ENCODE measurements at places on chromosomes 5 and 9.
A peak's percentile ranks its signal among the peaks of the same experiment; 100 is the strongest.

DNA sequence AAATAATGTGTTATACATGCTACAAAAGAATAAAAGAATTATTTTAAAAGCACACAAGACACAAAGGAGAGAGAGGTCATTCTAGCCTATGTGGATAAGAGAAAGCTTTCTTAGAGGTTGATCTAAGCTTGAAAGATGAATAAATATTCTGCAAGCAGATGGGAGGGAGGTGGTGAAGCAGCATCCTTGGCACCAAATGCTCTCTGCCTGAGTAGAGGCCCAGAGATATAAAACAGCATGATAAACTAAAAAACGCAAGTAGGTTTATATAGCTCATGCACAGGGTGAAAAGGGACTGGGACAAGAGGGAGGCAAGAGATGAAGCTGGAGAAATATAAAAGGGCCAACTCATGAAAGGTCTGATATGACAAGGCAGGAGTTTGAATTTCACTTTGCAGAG, 283.2 kb upstream of the POU5F2 start:
- no peaks in the 10 kb centered on the region for H3K27me3 ChIP-seq
- peaks cover 6% of the 10 kb centered on the region for H3K4me1 ChIP-seq
- no peak overlapping the region for H3K27ac ChIP-seq
- DNase-seq = no peak
- H3K4me3 ChIP-seq = no peak overlapping the region

DNA sequence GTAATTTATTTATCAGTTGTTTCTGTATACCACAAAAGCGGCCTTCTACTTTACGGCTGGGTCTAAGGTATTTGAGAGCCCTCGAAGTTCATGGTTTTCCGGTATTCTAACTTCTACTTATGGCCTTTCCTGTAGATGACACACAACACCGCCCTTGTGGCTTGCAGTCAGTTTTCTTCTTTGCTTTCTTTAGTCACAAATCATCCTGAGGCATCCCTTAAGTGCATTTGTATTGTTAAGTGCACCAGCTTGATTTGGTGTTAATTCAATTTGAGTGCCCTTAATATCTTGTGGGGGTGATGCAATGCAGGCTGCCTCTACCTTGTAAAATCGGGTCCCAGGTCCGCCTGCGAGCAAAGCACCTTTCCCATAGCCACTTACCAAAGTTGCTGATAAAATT, 511.9 kb downstream of the CCDC171 start:
- DNase-seq = no peak
- no peaks in the 10 kb centered on the region for H3K36me3 ChIP-seq
- no peaks in the 10 kb centered on the region for H3K4me1 ChIP-seq
- H3K4me3 ChIP-seq = no peak overlapping the region
- no peaks in the 10 kb centered on the region for H3K27me3 ChIP-seq
- no peak overlapping the region for H3K27ac ChIP-seq

GRCh38 chr5:174732036-174733020, 7.9 kb downstream of the MSX2 start:
- H3K4me3 ChIP-seq = no peak overlapping the region
- H3K4me1 ChIP-seq = no peaks in the 10 kb centered on the region
- H3K27me3 ChIP-seq = peaks cover 90% of the 10 kb centered on the region
- no peaks in the 10 kb centered on the region for H3K36me3 ChIP-seq
- no peak overlapping the region for H3K27ac ChIP-seq
- DNase-seq = no peak

- no peaks in the 10 kb centered on the region for H3K36me3 ChIP-seq
- H3K27me3 ChIP-seq = no peaks in the 10 kb centered on the region
- no peak overlapping the region for H3K27ac ChIP-seq
Measured at GRCh38 chr5:101917166-101917565, 378.9 kb downstream of the SLCO4C1 start.

DNA sequence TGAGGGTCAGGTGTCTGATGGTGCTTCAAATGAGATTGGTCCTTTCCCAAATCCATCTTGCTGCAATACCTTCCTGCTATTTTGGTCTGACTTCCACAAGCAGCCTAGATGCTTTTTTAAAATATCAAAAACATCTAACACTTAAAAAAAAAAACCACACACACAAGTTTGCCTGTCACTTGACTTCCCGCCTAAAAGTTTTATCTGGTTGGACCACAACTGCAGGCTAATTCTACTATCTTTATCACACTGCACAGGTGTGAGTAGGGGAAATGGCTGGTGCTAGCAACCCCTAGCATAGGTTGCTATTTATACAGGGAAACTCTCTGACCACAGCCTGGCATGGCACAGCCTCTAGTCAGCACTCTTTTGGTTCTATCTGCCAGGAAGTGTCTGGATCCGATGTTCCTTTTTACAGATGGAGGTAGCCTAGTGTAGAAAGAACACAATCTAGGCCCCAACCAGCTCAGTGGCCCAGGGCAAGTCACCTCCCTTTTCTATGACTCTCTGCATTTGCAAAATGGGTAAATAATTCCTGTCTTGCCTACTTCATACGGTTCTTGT, at the start of gene HEMGN:
Gene HEMGN, minus strand, starts transcription at position 92 of the 564 bp plus-strand sequence. Its CDS starts 36 bp downstream, at position 56.
- DNase-seq = no peak
- H3K27me3 ChIP-seq = no peaks in the 10 kb centered on the region
- no peaks in the 10 kb centered on the region for H3K36me3 ChIP-seq
- peaks cover 15% of the 10 kb centered on the region for H3K4me1 ChIP-seq
- peak within 1 kb of the TSS; percentile 40 for H3K4me3 ChIP-seq
- H3K27ac ChIP-seq = peak within 1 kb of the TSS; percentile 86

DNA sequence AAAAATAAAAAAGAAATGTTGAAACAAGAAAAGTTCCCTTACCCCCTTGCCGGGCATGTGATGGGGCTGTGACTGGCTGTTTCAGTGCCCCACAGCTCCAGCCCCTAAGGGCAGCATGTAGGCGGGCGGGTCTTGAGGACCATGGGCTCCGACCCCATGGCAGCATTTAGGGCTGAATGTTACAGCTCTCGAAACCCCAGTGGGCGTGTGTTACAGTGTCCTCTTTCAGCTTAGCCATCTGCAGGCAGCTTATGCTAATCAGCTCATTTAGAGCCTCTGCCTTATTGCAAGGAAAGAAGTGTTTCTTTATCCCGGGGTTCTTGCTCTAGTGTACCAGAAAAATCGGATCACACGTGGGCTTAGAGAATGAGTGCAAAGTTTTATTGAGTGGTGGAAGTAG, 497.4 kb upstream of the CYLC2 start:
- no peak for DNase-seq
- H3K36me3 ChIP-seq = no peaks in the 10 kb centered on the region
- H3K27me3 ChIP-seq = no peaks in the 10 kb centered on the region
- no peaks in the 10 kb centered on the region for H3K4me1 ChIP-seq
- H3K27ac ChIP-seq = no peak overlapping the region

DNA sequence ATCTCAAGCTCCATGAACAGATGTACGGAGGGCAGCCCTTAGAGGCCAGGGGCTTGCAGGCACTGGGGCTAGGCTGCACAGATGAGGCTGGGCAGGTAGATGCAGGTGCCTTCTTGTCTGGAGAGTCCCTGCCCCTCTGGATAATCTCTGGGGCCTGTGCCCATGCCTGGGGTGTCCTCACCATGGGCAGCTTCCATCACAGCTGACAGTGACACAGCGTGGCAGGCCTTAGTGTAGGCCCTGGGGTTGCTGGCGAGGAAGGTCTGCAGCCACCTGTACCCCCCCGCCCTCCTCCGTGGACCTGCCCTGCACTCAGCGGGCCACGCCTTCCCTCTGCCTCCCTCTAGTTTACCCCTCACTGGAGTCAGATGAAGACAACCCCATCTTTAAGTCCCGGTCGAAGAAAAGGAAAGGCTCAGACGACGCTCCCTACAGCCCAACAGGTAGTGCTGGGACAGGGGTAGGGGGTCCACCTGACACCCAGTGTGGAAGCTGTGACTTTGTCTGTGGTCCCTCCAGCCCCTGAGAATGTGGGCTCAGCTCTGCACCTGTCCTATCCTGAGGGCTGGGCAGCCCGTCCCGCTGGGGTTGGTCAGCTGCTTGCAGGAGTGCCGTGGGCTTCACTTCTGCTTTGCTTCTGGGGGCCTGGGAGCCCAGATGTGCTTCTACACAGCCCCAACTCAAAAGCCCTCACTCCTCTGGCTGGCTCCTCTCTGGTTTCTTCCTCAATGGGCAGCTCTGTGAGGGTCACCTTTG, 98.4 kb downstream of the PHF2 start:
- no peak overlapping the region for H3K4me3 ChIP-seq
- no peak for DNase-seq
- peaks cover 13% of the 10 kb centered on the region for H3K36me3 ChIP-seq
- H3K4me1 ChIP-seq = no peaks in the 10 kb centered on the region
- no peaks in the 10 kb centered on the region for H3K27me3 ChIP-seq

DNA sequence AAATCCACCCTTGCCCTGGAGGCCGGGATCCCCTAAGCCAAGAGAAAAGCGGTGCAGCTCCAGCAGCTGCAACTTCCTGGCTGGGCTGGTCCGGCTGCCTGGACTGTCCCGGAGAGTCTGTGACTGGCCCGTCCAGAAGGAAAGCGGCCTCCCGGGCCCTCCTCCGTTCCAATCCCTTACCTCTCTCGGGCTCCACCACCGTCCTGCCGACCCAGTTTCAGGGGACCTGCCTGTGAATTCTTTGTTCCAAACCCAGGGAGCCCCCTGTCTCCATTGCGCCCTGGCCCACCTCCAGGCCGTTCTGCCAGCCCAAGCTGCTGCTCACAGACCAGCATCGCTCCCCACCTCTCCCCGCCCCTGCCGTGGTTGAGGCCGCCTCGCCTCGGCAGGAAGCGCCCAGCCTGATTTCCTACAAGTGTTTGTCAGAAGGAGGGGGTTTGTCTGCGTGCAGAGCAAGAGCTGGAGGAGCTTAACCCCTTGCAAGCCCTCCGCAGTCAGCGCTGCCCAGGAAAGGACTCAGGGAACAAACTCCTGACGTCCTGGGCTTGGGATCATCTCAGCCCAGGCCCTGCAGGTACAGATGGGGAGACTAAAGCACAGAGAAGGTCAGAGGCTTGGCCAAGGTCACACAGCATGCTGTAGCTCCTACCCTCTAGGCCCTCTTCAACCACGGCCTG, at the start of gene AKNA:
Gene AKNA, minus strand, starts transcription at position 303 of the 677 bp plus-strand sequence. CDS start 6,649 bp downstream, outside the sequence.
- H3K36me3 ChIP-seq = peaks cover 71% of the 10 kb centered on the region
- DNase-seq = peak; percentile 84
- H3K4me1 ChIP-seq = peaks cover 92% of the 10 kb centered on the region
- peak within 1 kb of the TSS; percentile 92 for H3K4me3 ChIP-seq
- no peaks in the 10 kb centered on the region for H3K27me3 ChIP-seq
- H3K27ac ChIP-seq = peak within 1 kb of the TSS; percentile 96

- no peaks in the 10 kb centered on the region for H3K4me1 ChIP-seq
- H3K27me3 ChIP-seq = peaks cover 42% of the 10 kb centered on the region
- no peak overlapping the region for H3K4me3 ChIP-seq
- no peak for DNase-seq
- H3K27ac ChIP-seq = no peak overlapping the region
Measured at GRCh38 chr9:96067004-96067403, 191.5 kb downstream of the ERCC6L2 start.

GRCh38 chr5:124055751-124056150, 543.8 kb downstream of the CSNK1G3 start:
- no peak for DNase-seq
- no peaks in the 10 kb centered on the region for H3K36me3 ChIP-seq
- no peak overlapping the region for H3K27ac ChIP-seq
- no peaks in the 10 kb centered on the region for H3K27me3 ChIP-seq

DNA sequence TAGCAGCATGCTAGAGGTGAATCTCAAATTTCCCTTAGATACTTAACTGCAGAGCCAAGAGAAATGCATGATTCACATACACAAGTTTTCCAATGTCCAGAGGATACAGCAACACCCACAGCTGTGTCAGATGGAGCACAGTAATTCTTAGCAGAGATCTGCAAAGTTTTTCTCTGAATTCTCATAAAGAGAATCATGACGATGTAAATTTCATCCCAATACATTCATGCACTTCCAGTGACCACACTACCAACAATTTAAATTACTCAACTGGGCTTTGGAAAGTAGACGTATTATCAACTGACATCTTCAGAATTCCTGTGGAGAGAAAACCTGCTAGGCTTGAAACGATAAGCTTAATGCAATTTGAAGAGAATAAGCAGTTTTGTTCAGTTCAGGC, 378.8 kb upstream of the TLE4 start:
- H3K4me1 ChIP-seq = no peaks in the 10 kb centered on the region
- no peaks in the 10 kb centered on the region for H3K36me3 ChIP-seq
- no peak overlapping the region for H3K27ac ChIP-seq
- no peak overlapping the region for H3K4me3 ChIP-seq
- no peak for DNase-seq
- H3K27me3 ChIP-seq = no peaks in the 10 kb centered on the region

DNA sequence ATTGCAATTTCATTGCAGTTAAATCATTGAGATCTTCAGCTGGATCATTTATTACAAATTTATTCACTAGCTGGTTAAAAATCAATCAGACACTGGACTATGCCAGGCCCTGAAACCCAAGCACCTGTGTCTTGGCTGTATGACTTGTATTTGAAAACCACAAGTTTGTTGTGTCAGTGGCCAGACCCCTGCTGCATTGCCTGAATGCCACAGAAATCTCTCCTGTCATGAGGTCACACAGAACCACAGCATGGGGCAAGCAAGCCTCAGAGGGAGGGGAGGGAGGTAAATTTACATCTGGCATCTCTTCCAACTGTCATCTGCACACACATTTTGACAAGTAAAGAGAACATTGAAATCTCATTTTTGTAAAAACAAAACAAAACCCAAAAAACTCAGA, 90.0 kb downstream of the ARRDC3 start:
- peaks cover 4% of the 10 kb centered on the region for H3K4me1 ChIP-seq
- H3K27ac ChIP-seq = no peak overlapping the region
- no peak overlapping the region for H3K4me3 ChIP-seq
- H3K27me3 ChIP-seq = no peaks in the 10 kb centered on the region
- peaks cover 1% of the 10 kb centered on the region for H3K36me3 ChIP-seq

DNA sequence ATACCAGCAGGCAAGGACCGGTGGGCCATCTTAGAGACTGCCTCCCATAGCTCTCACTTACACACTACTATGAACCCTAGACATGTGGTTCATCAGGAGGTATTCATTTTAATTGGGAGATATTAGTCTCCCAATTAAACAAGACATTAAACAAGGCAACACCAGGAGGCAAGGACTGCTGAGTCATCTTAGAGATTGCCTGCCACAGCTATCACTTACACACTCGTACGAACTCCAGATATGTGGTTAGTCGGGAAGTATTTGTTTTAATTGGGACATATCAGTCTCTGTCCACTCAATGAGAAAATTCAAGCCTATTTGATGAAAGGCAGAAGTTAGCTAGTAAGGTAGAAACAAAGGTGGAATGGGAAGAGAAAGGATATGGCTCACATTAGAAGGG, 343.9 kb downstream of the NFIB start:
- no peaks in the 10 kb centered on the region for H3K4me1 ChIP-seq
- H3K4me3 ChIP-seq = no peak overlapping the region
- H3K27me3 ChIP-seq = no peaks in the 10 kb centered on the region
- H3K27ac ChIP-seq = no peak overlapping the region

DNA sequence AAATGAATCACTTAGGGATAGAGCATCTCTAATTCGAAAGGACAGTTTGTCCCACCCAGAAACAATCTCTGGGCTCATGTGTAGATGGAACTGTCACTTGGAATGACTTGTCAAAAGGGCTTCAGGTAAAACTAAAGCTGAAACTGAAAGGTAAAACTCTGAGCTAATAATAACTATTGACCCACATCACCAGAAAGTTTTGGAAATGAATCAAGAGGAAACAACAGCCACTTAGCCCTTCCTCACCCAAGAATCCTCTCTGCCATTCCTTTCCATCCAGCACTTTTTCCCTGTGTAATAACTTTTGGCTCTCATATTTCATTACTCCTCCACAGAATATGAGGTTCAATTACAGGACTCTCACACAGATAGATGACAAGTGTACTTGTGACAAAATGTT, 14.0 kb upstream of the GLRX start:
- H3K4me3 ChIP-seq = peak overlapping the region; percentile 31
- DNase-seq = no peak
- no peaks in the 10 kb centered on the region for H3K36me3 ChIP-seq
- H3K4me1 ChIP-seq = peaks cover 43% of the 10 kb centered on the region
- H3K27ac ChIP-seq = peak overlapping the region; percentile 63
- H3K27me3 ChIP-seq = no peaks in the 10 kb centered on the region
